Activated T-helper 17 cell treated with anti-CD3 and anti-CD28 coated beads, Interleukin-2, amount 50 U/mL, for 72 hours (primary cell): ENCODE measurements at places on chromosomes 6 and 20. TPM values are rescaled to one million over a fixed set of nuclear protein-coding genes. Genes with fewer than 3 reads are reported as not detected.

DNA sequence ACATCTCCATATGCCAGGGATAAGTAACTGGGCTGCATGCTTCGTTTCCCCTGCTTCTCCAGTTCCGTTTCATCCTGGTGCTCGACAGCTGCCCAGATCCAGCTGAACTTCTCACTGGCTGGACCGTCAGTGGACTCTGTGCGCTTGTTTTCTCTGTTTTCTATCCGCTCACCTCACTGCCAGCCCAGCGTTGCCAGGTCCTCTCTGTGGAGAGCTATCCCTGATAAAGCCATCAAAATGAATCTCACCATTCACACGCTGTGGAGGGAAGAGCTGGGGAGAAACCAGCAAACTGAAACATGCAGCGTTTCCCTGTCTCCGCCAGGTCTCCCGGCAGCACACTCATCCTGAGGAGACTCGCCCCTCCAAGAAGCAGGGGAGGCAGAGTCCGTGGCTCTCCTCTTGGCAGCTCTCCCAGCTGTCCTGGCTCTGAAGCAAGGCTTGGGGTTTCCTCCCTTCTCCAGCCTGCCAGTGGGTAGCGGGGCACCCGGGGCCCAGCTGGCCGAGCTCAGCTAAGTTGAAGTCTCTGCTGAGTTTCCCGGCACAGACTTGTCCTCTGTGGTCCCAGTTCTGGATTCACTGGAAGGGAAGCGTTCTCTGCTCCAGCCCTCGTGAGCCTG lies 160.9 kb downstream of the DTNBP1 start:
- H3K4me1 ChIP-seq, result no peaks in the 10 kb centered on the region
- H3K27me3 ChIP-seq, result no peaks in the 10 kb centered on the region
- H3K4me3 ChIP-seq, result no peak overlapping the region

The TP53INP2 gene
- 4.1 TPM for total RNA-seq

The PBOV1 gene
- not detected for total RNA-seq

- no peaks in the 10 kb centered on the region for H3K36me3 ChIP-seq
- H3K4me1 ChIP-seq, result no peaks in the 10 kb centered on the region
- ATAC-seq, result no peak
- no peak overlapping the region for H3K4me3 ChIP-seq
- H3K27me3 ChIP-seq, result peaks cover 9% of the 10 kb centered on the region
Measured at GRCh38 chr6:117992856-117993255, 85.8 kb downstream of the SLC35F1 start.

DNA sequence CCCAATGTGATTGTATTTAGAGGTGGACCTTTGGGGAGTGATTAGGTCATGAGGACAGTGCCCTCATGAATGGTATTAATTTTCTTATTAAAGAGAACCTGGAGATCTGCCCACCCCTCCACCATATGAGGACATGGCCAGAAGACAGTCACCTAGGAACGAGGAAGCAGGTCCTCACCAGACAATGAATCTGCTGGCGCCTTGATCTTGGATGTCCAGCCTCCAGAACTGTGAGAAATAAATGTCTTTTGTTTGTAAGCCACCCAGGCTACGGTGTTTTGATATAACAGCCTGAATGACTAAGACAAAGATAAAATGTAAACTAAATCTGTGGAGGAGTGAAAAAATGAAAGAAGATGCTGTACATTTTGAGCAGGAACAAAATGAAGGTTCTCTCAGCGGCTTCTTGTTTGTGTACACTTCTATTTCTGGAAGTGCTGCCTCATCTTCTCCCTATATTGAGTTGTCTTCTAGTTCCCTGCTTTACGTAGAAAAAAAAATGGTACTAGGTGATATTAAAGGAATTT lies 1.5 kb upstream of the IPCEF1 start:
- peaks cover 17% of the 10 kb centered on the region for H3K4me1 ChIP-seq
- no peak overlapping the region for H3K27ac ChIP-seq
- ATAC-seq, result no peak
- H3K27me3 ChIP-seq, result peaks cover 51% of the 10 kb centered on the region
- no peak overlapping the region for H3K4me3 ChIP-seq
- H3K36me3 ChIP-seq, result no peaks in the 10 kb centered on the region

DNA sequence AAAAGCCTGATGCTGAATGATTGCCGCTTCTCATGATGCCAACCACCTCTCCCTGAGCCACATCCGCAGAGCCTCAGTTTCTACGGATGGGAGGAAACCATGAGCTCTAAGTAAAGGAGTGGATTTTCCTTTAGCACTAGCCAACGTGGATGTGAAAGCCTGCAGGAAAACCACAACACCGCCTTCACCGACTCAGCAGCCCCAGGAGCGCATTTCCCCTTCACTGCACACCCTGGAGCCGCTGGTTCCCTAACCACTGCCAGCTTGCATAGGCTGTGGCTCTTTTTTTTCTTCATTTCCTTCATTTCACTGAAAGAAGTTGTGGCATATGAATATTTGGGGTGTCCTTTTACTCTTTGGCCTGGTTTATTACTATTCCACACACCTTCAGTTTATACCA lies 50.5 kb upstream of the SSTR4 start:
- H3K4me1 ChIP-seq, result no peaks in the 10 kb centered on the region
- no peak overlapping the region for H3K27ac ChIP-seq
- peaks cover 13% of the 10 kb centered on the region for H3K27me3 ChIP-seq
- no peaks in the 10 kb centered on the region for H3K36me3 ChIP-seq
- no peak for ATAC-seq
- no peak overlapping the region for H3K4me3 ChIP-seq

The SLC24A3 gene
- total RNA-seq, result not detected

GRCh38 chr6:18663011-18663410 lies 275.9 kb downstream of the RNF144B start:
- H3K27me3 ChIP-seq, result no peaks in the 10 kb centered on the region
- no peaks in the 10 kb centered on the region for H3K4me1 ChIP-seq
- no peaks in the 10 kb centered on the region for H3K36me3 ChIP-seq
- H3K27ac ChIP-seq, result no peak overlapping the region

GRCh38 chr6:16229700-16230099 lies 8.7 kb upstream of the GMPR start:
- no peak overlapping the region for H3K4me3 ChIP-seq
- no peaks in the 10 kb centered on the region for H3K36me3 ChIP-seq
- H3K4me1 ChIP-seq, result no peaks in the 10 kb centered on the region
- no peak overlapping the region for H3K27ac ChIP-seq

- no peak overlapping the region for H3K4me3 ChIP-seq
- no peaks in the 10 kb centered on the region for H3K4me1 ChIP-seq
- H3K27ac ChIP-seq, result no peak overlapping the region
- no peaks in the 10 kb centered on the region for H3K36me3 ChIP-seq
Measured at GRCh38 chr20:52008874-52009273, 182.7 kb downstream of the ZFP64 start.

DNA sequence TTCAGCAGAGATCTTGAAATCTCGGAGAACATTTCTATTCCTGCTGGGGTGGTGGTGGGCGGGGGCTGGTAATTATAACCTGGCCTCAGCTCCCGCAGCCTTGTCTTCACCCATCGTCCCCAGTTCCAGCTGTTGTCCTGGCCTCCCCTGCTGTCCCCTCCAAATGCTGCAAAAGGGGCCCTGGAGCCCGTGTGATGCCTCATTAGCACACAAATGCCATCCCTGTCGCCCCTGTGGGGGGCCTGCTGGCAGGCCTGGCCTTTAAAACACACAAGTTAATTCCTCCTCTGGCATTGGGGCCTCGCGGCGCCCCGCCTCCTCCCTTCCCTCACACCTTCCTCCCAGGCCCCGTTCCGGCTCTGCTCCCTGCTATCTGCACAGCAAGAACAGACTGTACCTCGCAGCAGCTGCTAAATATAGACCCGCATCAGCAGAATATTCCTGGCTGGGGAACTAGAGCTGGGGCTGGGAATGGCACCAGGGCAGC lies 85.7 kb downstream of the CDH22 start:
- ATAC-seq, result no peak
- H3K36me3 ChIP-seq, result no peaks in the 10 kb centered on the region
- H3K27ac ChIP-seq, result no peak overlapping the region

DNA sequence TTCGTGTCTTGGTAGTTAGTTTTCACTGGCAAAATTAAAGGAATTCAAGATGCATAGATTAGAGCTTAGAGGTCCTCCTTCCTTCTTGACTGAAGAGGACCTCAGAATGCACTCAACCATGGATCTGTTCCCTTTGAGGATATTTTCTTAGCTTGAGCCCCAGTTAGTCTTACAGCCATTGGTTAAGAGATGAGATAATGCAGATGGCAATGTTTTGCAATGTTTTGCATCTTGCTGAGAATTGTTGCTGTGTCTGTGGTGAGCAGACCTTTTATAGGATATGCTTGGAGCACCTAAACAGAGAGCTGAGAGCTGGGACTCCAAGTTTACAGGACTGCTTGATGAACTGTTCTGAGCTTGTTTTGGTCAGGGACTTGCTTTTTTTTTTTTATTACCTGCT lies 107.5 kb downstream of the TMEM170B start:
- no peak overlapping the region for H3K4me3 ChIP-seq
- no peak for ATAC-seq
- no peaks in the 10 kb centered on the region for H3K36me3 ChIP-seq
- no peaks in the 10 kb centered on the region for H3K4me1 ChIP-seq
- H3K27ac ChIP-seq, result no peak overlapping the region

The MYLIP gene
- 6.0 TPM for total RNA-seq

The FAM229B gene
- 2.6 TPM for total RNA-seq

GRCh38 chr6:55512904-55513303 lies 66.1 kb downstream of the HMGCLL1 start:
- H3K36me3 ChIP-seq, result no peaks in the 10 kb centered on the region
- no peaks in the 10 kb centered on the region for H3K4me1 ChIP-seq
- no peaks in the 10 kb centered on the region for H3K27me3 ChIP-seq
- H3K4me3 ChIP-seq, result no peak overlapping the region
- no peak for ATAC-seq
- no peak overlapping the region for H3K27ac ChIP-seq

The KDM1B gene
- 5.5 TPM for total RNA-seq

- no peak overlapping the region for H3K4me3 ChIP-seq
- ATAC-seq, result no peak
- no peaks in the 10 kb centered on the region for H3K27me3 ChIP-seq
- no peak overlapping the region for H3K27ac ChIP-seq
- no peaks in the 10 kb centered on the region for H3K4me1 ChIP-seq
Measured at GRCh38 chr6:80438772-80439171, 332.3 kb downstream of the BCKDHB start.

The MUC22 gene
- not detected for total RNA-seq

DNA sequence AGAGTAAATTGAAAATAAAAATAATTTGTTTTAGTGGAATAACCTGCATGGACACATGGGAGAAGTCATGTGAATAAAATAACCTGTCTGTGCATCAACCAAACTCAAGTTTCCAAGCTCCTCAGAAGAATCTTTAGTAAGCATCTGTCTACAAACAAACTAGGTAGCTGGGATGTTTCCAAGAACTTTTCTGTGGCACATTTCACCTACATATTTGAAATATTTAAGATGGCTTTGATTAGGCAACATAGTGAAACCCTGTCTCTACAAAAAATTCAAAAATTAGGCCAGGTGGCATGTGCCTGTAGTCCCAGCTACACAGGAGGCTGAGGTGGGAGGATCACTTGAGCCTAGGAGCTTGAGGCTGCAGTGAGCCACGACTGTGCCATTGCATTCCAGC lies 168.2 kb downstream of the DST start:
- H3K4me1 ChIP-seq, result no peaks in the 10 kb centered on the region
- H3K27ac ChIP-seq, result no peak overlapping the region
- H3K4me3 ChIP-seq, result no peak overlapping the region
- peaks cover 35% of the 10 kb centered on the region for H3K36me3 ChIP-seq

DNA sequence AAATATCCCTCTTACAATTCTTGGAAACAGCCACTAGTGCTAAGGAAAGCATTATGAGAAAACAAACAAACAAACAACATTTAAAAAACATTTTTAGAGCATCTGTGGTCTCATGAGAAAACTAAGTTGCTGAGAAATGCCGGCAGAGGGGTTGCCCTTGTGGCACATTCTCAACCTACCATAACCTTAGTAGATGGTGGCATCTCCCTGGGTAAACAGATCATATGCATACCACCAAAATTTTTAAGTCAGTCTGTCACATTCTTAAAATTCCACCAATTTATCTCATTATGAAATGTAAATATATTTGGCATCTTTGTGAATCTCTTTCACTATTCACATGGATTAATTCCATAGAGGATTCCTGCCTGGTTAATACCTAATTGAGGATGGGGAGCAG lies 575.7 kb upstream of the MARCKS start:
- no peak for ATAC-seq
- H3K27me3 ChIP-seq, result no peaks in the 10 kb centered on the region
- no peaks in the 10 kb centered on the region for H3K36me3 ChIP-seq
- H3K4me1 ChIP-seq, result no peaks in the 10 kb centered on the region
- H3K27ac ChIP-seq, result no peak overlapping the region
- H3K4me3 ChIP-seq, result no peak overlapping the region

GRCh38 chr6:14380901-14381828 lies 263.6 kb downstream of the CD83 start:
- no peaks in the 10 kb centered on the region for H3K4me1 ChIP-seq
- H3K27me3 ChIP-seq, result peaks cover 11% of the 10 kb centered on the region
- H3K36me3 ChIP-seq, result no peaks in the 10 kb centered on the region

The SLC13A3 gene
- total RNA-seq, result not detected

DNA sequence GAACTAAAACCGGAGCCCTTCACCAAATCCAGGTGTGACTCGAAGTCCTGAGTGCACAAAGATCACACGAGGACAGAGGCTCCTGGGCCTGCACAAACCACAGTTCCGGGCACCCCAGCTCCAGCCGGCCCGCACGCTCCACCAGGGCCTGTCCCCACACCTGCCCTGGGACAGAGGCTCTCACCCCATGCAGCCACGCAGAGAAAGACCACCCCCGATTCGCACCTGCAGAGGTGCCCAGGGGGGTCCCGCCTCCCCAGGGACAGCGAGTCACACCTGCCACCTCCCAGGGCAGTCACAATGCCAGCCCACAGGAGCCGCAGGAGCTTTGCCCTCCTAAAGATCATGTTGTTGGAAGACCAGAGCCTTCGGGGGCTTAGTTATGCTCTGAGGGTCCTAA lies 25.4 kb upstream of the MRGBP start:
- H3K4me3 ChIP-seq, result no peak overlapping the region
- ATAC-seq, result no peak
- H3K27me3 ChIP-seq, result no peaks in the 10 kb centered on the region
- peaks cover 17% of the 10 kb centered on the region for H3K4me1 ChIP-seq
- no peak overlapping the region for H3K27ac ChIP-seq

GRCh38 chr20:59777331-59777725 lies 156.1 kb downstream of the SYCP2 start:
- no peak overlapping the region for H3K27ac ChIP-seq
- no peak for ATAC-seq
- no peaks in the 10 kb centered on the region for H3K36me3 ChIP-seq
- H3K4me3 ChIP-seq, result no peak overlapping the region
- H3K27me3 ChIP-seq, result peaks cover 9% of the 10 kb centered on the region

The SLC17A1 gene
- total RNA-seq, result not detected

GRCh38 chr6:47047479-47048407 lies 5.6 kb upstream of the ADGRF1 start:
- no peaks in the 10 kb centered on the region for H3K4me1 ChIP-seq
- no peak overlapping the region for H3K4me3 ChIP-seq
- H3K27ac ChIP-seq, result no peak overlapping the region

The COL9A3 gene
- not detected for total RNA-seq

DNA sequence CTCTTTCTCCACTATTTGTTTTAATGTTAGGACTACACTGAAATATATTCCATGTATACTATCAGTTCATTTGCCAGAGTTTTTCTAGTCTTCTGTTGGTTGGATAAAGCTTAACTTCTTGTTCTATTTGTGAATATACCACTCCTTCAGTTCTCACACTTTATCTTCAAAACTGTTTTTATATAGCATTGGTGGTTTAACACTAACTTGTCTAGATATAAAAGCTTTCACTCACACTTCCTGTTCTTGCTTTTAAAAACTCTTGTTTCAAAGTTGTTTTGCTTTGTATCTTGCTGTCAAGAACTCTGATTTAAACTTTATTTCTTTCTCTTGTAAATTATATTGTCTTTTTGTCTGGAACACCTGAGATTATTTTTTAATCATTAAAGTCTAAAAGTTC lies 226.8 kb upstream of the TENT5A start:
- no peak for ATAC-seq
- no peak overlapping the region for H3K4me3 ChIP-seq
- H3K27ac ChIP-seq, result no peak overlapping the region
- no peaks in the 10 kb centered on the region for H3K27me3 ChIP-seq
- H3K36me3 ChIP-seq, result no peaks in the 10 kb centered on the region
- no peaks in the 10 kb centered on the region for H3K4me1 ChIP-seq

The JPH2 gene
- 0.09 TPM for total RNA-seq
